Lower leg skin (tissue), 4 donors: ENCODE measurements at places on chromosomes 12 and 14. TPM values are rescaled to one million over a fixed set of nuclear protein-coding genes. Genes with fewer than 3 reads are reported as not detected.

Gene NDRG2
- total RNA-seq: 373 TPM

Gene KRT5
- 6,567 TPM for total RNA-seq

Gene HOXC10
- 23.0 TPM for total RNA-seq

Gene OR6C74
- total RNA-seq: not detected

Gene CCDC198
- not detected for total RNA-seq

Gene SLCO1A2
- not detected for total RNA-seq

DNA sequence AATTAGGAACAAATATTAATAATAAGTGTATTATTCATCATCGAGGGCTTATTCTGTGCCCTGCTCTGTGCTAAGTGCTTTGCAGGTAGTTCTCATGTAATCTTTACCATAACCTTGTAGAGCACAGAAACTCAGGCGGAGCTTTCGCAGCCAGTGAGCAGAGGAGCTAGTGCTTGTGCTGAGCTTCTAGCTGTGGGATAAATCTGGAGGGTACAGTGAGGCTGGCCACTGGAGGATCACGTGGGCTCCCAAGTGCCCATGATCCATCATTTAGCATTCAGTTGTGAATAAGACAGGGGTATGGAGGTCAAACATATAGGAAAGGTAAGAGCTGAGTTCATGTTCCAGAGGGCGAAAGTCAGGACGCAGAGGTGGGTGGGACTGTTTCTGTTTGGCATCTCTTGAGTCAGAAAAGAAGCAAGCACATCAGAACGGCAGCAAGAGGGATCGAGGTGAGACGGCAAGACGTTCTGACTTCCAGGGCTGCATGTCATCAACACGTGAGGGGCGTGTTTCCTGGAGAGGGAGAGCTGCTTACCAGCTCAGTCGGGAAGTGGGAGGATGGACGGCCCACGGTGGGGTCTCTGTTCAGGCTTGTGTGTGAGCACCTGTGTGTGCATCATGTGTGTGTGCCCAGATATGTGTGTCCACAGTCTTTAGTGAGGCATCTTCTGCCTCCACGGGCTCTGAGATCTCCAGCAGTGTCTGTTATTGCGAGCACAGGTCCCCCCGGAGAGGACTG, 16.8 kb upstream of the KRT80 start:
- peak; percentile 84 for DNase-seq

DNA sequence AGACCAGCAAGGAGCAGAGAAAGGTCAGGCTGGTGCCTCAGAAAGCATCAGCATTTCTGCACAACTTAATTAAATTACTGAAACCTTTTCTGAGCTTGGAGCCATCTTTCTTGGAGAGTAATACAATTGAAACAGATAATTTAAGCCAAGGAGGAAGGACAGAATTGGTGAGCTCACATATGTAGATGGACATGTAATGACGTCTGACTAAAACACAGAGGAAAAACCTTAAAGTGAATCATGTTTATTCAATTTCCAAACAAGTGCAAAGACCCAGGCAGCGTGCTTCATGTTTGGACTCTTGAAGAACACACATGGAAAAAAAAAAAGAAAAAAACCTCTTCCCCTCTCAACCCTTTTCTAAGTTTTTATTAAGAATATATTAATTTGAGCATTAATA, 19.0 kb downstream of the SUSD6 start:
- no peak for DNase-seq

DNA sequence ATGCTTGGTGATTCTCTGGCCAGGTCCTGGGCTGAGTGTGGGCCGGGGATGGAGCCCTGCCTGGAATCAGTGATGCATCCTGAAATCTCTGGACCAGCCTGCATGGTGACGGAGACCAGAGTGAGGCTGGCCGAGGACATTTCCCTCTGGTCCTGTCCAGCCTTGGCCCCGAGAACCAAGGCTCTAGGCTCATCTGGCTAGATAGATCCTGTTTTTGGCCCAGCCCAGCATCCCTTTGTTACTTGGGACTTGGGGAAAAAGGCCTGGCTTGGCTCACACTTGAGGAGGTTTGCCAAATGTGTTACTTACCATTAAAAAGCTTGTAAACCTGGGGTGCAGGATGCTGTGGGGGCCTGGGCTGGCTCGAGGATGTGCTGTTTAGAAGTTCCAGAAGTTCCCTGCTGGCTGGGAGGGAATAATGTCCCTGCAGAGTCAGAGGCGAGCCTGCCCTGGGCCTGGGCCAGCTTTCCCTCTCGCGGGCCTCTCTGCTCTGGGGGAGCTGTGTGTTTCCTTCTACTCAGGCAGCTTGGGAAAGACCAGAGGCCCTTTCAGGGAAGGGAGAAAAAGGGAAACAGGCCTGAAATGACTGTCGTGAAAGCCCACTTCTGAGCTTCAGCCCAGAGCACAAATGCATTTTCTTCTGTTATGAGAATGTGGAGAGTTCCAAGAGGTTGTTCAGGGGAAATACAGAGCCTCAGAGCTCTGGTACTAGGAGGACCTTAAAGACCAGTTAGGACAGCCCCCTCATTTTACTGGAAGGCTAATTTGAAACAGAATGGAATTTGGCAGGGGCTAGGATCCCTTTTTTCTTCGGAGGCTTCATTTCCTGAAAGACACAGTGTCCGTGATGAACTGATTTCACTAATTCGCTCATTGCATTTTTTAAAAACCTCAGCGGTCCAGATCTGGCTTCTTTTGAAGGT, 47.2 kb upstream of the CTDSP2 start:
- peak; percentile 98 for DNase-seq

DNA sequence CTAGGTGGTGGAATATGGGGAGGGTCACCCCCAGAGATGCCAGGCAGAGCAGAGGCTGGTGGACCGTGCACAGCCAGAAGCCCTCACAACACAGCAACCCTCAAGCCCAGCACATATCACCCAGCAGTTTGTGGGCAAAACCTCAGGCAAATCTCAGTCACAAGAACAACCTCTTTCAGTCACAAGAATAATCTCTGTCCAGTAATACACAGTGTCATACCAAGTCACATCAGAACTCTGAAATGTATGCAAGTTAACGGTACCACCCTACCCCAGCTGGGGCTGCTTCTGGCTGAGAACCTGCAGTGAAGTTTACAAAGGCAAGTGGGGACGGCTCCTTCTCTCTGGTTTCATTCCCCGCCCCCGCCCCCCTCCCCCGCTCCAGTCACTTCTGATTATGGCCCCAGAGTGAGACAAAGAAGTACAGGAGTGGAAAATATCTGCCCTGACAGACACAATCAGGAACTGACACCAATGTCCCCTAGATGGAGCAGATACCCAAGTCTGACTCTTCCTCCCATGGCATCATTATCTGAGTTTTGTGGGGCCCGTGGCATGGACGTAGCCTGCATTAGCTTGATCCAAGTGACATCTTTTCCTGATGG, 480.9 kb upstream of the TMEM132C start:
- DNase-seq: no peak

GRCh38 chr14:56996721-56997399, 186.6 kb upstream of the OTX2 start:
- no peak for DNase-seq

DNA sequence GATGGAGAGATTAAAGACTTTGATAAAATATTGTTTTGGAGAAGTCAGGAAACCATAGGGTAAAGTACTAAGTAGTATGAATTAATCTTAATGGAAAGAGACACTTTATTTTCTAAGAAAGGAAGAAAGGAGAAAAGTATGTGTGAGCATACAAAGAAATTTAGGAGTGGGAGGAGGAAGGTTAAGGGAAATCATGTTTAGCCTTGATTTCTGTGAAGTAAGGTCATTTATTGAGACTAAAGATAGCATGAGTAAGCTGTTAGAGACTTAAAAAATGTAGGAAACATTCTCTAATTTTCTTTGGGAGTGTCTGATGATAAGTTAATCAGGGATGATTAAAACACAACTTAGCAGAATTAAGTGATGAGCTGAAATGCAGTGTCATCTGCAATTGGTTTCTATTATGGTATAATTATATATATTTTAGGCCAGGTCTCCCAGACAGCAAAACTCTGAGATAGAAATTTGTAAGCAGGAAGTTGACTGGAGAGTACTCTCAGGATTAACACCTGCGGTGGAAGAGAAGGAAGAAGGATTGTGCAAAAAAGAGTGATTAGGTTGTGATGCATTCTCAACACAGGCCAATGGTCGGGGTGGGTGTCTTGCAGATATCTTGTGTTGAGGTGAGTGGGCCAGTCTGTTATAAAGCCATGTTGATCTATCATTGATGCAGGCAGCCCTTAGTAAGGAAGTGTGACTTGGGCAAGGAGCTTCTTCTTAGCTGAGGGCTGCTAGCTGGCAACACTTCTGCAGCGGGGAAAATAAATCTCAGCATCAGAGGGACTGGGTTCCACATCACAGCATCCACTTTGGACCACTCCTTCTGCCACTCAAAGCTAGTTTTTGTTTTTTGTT, 256.2 kb downstream of the AEBP2 start:
- DNase-seq: no peak

DNA sequence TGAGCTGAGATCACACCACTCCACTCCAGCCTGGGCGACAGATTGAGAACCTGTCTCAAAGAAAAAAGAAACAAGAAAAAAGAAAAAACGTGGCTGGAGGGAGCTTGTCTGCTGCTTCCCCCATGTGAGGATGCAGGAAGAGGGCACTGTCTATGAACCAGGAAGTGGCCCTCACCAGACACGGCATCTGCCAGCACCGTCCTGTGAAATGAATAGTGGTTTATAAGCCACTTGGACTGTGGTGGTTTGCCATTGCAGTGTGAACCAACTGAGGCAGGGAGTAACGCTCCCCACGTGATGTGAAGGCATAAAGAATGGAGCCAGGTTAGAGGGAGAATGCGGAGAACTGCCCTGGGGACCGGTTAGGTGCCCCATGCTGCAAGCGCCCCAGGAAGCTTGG, 4.5 kb upstream of the BRF1 start:
- DNase-seq: no peak

- DNase-seq: no peak
These were observed 87.6 kb upstream of the EGLN3 start for GRCh38 chr14:34038358-34039057.

DNA sequence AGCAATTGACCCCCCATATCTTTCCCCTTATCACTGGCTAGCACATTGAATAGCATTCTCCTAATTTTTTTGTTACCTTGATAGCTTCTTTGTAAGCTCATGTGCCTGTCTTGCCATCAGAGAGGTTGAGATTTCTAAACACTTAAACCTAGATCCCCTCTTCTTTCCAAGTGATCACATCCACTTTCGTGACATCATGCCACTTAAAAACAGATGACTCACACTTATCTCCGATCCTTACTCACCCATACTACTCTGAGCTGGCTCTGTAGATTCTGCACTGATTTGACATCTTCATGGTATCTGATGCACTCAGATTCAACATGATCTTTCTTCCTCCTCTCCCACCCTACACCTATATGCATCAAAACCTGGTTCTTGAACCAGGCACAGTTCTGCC, 10.5 kb downstream of the GPR137C start:
- no peak for DNase-seq

GRCh38 chr12:90995010-90995409, 9.8 kb downstream of the EPYC start:
- DNase-seq: no peak

GRCh38 chr14:54366736-54367735, 29.8 kb upstream of the CDKN3 start:
- no peak for DNase-seq

- DNase-seq: no peak
These were observed 48.5 kb upstream of the CSRP2 start for GRCh38 chr12:76927170-76927784.

GRCh38 chr14:100537446-100538350, 49.5 kb downstream of the BEGAIN start:
- peak; percentile 80 for DNase-seq

GRCh38 chr12:72836194-72836593, 564.0 kb downstream of the TRHDE start:
- no peak for DNase-seq

DNA sequence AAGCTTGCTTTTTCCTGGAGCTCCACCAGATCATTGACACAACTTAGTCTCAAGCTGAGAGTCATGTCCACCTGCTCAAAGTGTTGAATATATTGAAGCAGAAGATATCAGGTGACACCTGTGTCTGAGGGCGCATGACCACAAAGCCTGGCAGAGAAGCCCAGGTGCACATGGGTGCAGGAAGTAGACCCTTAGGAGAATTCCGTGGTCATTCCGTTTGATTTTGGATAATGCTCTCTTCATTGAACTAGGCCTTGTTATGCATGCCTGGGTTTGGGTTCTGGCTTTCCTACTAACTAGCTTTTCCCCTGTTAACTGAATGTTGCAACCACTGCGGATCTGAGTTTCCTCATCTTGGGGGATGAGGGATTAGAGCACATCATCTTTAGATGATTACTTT, 7.1 kb downstream of the ARHGDIB start:
- DNase-seq: no peak
